G401 (cell line): ENCODE measurements at places on chromosomes 2 and 18. TPM values are rescaled to one million over a fixed set of nuclear protein-coding genes. Genes with fewer than 3 reads are reported as not detected.

GRCh38 chr2:112482309-112483041 is 519 bp downstream of the TTL start:
- DNase-seq: peak; percentile 41

GRCh38 chr2:240347373-240347940 is 88.0 kb upstream of the GPC1 start:
- DNase-seq: no peak

DNA sequence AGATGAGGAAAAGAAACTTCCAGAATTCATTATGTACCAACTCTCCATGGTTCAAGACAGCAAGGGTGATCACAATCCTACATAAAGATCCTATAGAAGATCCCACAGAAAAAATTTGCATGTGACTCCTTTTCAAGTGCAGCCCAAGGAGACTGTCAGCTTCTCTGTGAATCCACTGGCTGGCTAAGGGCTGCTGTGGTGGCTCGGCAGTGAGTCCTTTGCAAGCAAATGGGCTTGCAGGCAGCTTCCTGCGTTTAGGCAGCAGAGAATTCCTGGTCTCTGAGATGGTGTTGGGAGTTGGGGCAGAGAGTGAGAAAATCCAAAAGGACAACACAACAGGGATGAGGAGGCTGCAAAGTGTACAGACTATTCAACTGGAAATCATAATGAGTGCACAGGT is 43.4 kb downstream of the NABP1 start:
- no peak for DNase-seq

DNA sequence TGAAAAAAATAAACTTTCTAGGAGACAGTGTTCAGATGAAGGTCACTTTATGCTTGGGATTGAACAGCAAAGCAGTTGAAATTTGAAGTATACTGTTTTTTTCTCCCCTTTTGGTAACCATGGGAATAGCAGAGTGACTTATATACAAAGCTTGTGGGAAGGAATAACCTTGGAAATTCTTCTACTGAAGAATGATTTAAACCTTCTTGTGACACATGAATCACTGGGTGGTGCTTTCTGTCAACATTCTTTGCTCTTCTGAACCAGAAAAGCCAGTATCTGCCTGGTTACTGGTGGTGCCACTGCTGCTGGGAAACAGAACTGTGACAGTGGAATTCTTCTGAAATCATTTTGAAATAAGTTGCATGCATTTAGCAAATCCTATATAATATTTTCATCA is 39.4 kb upstream of the RND3 start:
- DNase-seq: no peak

DNA sequence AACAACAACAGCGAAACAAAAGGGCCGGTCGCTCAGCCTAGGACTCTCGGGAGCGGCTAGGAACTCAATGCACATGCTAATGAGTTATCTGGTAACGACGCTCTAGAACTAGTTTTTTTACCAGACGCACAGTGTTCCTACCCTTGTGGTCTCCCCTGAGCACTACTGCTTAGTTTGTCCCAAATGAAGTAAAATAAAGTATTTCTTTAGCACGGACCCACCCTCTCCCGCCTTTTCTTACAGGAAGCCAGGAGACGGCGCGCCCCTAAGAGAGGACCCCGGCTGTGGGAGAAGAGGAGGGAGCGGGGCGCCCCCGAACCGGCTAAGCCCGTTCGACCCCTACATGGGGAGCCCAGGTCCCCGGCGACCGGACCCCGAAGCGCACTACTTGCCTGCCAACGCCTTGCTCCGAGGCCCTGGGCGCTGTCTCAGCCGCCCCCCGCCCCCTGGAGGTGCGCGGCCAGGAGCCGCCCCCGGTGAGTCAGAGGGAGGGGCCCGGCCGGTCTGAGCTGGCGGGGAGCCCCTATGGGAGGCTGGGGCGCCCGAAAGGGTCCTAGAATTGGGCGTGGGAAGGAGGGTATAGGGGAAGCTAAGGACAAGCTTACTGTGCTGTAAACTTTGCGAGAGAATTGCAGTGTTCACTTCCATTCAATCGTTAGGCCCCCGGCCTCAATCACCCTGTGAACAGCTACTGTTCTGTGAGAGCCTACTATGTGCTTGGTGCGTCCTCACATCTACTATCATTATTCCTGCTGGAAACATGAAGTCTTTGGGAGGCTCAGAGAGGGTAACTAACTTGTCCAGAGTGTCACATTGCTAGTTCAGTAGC is 3.6 kb upstream of the CAPG start:
- DNase-seq: no peak

DNA sequence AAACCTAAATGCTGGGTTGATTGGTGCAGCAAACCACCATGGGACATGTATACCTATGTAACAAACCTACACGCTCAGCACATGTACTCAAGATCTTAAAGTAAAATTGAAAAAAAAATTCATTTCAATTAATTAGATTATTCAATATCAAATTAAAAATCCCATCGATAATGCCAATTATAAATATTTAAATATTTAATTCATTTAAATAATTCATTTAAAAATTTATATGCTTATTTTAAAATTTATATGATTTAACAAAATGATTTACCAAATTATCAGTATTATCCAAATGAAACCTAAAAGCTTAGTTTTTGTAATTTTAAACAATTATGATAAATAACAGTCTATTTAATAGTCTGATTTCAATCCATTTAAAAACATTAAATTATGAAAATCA is 560.4 kb downstream of the NUP35 start:
- DNase-seq: no peak

GRCh38 chr2:120874888-120875275 is 139.2 kb downstream of the GLI2 start:
- DNase-seq: no peak

DNA sequence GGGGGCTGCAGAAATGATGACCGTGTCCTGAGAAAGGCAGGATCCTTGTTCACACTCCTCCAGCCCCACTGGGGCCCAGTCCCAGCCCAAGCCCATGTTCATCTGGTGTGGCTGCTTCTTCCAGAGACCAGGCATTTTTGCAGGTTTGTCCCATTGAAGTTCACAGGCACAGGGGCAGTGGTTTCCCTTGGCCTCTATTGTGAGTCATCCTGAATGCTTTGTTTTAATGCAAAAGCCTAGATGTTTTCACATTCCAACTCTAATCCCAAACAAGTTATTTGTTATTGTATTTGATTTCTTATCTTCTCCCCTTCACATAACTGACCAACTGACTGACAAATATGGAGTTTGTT is 426.4 kb upstream of the ID2 start:
- DNase-seq: no peak

DNA sequence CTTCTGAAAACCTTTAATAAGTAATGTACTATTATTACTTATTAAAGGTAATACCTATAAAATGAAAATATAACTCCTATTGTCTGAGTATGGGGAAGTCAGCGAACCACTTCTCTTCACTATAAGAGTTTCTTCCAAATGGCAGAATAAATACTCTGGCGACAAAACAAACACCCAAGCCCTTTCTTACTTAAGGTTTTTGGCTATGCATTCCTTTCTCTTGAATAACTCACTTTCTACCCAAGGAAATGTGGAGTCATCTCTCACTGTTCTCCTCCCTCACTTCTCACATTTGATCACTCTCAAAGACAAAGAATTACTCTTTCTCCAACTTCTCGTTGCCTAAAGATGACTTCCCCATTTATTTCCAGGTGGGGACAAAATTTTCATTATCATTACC is 816.8 kb upstream of the CRIM1 start:
- DNase-seq: no peak

DNA sequence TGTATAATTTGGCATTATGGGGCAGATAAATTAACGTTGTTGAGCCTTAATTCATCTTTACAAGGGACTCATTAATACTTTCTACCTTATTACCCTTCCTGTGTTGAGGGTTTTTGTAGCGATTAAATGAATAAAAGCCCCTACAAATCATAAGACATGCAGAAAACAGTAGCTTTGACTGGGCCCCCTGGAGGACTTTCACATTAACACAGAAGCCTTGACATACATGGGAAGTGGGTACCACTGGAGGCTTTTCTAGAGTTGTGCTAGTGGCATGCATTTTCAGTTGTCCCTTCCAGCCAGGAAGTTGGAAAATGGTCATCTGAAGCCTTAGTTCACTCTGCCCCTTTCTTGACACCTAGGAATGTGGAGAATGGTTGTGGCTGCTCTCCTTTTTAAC is 30.2 kb downstream of the MTA3 start:
- DNase-seq: no peak

DNA sequence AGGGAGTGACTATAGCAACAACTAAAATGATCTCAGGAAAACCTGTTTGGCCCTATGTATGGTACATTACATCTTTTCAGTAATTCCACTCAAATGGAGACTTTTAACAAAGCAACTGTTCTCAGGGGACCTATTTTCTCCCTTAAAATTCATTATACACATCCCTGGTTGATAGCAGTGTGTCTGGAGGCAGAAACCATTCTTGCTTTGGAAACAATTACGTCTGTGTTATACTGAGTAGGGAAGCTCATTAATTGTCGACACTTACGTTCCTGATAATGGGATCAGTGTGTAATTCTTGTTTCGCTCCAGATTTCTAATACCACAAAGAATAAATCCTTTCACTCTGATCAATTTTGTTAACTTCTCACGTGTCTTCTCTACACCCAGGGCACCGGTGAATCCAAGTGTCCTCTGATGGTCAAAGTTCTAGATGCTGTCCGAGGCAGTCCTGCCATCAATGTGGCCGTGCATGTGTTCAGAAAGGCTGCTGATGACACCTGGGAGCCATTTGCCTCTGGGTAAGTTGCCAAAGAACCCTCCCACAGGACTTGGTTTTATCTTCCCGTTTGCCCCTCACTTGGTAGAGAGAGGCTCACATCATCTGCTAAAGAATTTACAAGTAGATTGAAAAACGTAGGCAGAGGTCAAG is 955 bp downstream of the TTR start:
- DNase-seq: no peak

GRCh38 chr2:68829749-68830148 is 41.4 kb downstream of the BMP10 start:
- no peak for DNase-seq

GRCh38 chr2:36354811-36355150 is 797 bp upstream of the CRIM1 start:
- DNase-seq: peak; percentile 58

DNA sequence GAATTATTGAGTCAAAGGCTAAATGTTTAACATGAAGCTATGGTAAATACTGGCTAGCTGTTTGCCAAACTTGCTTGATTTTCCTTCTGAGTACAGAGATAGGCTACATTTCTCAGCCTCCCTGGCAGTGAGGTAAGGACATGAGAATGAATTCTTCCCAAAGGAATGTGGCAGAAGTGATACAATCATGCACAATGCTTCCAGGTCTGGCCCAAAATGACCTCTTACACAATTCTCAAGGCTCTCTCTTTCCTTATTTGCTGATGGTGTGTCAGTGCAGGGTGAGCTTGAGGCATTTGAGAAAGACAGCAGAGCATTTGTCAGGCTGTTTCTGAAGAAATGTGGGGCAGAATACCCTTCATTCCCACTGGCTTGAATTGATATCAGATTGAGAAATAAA is 95.6 kb upstream of the NABP1 start:
- DNase-seq: no peak

DNA sequence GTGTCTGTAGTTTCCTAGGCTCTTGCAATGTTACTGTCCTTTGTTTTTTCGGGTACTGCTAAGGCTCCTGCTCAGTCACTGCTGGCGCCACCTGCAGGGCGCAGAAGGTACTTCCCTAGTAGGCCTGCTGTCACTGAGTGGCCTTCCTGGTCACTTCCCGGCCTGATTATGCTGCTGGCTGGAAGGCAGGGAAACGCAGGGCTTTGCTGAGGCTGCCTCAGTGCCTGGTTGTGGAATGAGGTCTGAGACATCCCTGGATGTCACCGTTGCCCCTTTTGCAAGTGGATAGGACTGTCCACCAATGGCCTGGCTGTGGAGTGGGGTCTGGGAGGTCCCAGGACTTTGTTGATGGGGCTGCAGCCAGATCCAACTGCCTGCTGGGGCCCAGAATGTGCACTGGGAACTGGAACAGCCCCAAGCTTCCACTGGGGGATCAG is 13.1 kb downstream of the DAW1 start:
- DNase-seq: no peak

DNA sequence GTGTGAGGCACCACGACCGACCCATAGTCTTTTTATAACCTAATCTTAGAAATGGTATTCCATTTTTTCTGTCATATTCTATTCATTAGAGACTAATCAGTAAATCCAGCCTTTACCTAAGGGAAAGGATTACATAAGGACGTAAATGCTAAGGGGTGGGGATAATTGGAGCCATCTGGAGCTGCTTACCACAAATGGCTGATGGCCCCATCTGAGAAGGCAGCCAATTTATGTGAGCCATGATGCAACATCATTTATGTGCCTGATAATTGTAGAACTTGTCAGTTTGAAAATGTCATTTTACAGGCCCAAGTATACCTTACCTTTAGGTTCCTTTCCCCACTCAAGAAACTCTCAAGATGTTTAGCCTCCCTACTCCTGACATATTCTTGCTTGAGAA is 44.0 kb downstream of the ARHGEF33 start:
- DNase-seq: no peak

- no peak for DNase-seq
Measured at GRCh38 chr18:53496028-53496427, 728.4 kb downstream of the MBD2 start.

DNA sequence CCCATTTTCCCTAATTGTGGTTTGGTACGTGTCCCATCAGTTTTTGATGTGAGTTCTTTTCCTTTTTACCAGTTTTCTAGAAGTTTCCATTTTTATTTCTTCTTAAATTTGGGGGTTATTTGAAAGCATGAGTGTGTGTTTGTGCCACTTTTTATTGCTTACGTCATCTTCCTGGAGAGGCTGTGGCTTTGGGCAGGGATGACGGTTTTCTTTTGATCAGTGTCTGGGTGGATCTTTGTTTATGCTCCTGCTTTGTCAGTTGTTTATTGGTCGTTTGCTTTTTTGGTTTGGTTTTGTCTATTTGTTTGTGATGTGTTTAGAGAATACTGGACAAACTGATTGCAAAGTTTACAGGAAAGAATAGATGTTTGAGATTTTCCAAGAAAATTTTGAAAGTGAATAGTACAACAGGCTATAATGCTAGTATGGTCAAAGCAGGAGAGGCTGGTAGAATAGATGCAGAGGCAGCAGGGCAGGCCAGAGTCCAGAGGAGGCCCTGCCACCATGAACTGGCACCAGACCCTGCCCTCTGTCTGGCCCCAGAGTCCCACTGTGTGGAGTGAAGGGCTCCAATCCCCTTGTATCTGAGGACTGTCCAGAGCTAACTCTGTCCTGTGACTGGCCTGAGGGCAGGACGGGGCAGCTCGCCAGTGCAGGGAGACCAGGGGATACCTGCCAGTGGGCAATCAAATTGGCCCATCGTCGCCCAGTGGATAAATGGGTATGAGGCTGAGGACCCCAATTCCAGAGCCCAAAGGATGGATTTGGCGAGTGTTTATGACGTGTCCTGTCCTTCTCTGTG is 23.4 kb upstream of the SNED1 start:
- DNase-seq: no peak

The KATNAL2 gene
- total RNA-seq: 7.0 and 15.0 TPM in 2 replicates

The CCL20 gene
- not detected in 2 replicates for total RNA-seq

The TIA1 gene
- 98.9 and 99.1 TPM in 2 replicates for total RNA-seq

The ALKAL2 gene
- not detected in 2 replicates for total RNA-seq
